ENCODE measurements at places on chromosomes 3 and 15. TPM values are rescaled to one million over a fixed set of nuclear protein-coding genes. Genes with fewer than 3 reads are reported as not detected.

DNA sequence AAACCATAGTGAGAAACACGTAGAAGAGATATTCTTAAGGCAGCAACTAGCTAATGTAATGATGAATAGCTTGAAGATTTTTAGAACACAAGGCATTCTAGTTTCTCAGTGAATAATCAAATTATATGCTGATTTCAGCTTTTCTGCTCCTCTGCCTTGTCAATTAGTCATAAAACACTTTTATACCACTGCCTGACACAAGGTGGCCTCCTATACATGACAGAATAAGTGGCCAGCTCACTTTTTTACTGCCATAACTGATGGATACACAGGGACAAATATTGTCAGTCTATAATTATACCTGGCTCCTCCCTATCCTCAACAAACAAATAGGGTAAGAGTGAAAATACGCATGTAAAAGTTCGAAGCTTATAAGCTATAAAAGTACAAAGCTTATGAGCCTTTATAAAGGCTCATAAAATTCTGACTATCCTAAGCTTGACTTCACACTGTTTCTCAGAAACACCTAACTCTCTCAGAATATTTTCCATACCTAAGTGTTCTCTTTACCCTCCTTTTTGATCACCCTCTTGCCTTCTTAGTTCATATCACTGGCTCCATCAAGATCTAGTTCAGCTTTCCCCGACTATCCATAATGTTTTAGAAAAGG lies 81.6 kb downstream of the HERC1 start:
- DNase-seq = peak; percentile 68

C3orf85 gene
- 3.8 TPM for polyA plus RNA-seq

DNA sequence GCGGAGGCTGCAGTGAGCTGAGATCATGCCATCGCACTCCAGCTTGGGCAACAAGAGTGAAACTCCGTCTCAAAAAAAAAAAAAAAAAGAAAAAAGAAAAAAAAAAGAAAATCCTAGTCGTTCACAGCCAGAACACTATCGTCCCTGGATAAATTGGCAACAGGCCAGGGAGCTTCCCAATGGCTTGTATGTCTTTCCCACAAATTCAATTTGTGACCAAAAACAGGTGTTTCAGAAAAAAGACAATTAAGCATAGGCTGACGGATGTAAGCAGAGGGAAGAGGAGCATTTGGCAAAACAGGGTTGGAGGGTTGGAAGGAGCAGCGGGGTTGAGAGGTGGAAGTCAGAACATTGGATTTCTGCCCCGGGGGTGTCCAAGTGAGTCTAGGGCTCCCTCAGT lies 8.5 kb downstream of the EPB42 start:
- no peak for DNase-seq

DNA sequence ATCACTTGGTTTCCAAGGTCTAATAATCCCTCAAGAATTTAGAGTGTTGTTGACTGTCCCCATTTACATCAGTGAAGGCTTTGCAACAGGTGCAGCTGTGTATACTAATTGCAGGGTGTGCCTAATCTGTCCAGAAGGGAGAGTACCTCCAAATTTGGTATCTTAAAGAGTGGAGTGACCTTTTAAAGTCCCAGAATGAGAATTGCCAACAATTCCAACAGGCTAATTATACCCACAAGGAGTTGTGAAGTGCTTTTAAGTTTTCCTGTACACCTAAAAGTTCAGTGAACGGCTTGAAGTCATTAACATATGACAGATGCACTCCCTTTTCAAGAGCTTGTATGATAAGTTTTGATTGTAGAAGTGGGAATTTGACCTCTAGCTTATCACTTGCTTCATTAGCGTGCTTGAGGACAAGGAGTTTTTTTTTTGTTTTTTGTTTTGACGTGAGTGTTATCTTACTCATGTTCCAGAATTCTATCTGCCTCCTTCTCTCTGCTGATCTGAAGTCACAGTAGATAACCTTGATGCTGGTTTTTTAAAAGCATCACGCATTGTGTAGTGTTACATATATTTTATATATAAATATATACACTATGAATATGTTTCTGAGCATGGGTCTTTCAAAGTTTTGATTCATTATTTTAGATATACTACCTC lies 26.3 kb downstream of the CDIN1 start:
- DNase-seq = peak; percentile 46

DNA sequence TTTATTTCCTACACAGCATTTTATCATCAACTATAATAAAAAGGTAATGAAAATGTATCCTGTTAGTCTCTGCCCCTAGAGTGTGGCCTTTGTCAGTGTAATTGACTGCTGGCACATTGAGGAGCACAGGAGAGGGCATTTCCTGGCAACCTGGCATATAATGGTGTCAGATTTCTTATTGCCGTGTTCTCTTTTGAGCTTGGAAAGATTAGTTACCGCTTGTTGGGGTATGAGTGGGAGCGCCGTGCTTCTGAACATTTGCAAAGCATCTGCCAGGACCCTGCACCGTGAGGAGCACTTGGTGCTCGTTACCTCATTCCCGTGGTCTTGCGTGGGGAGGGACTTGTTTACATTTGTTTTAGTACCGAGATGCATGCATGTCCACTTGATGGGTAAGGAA lies 124.4 kb downstream of the PTPRG start:
- DNase-seq = no peak

GRCh38 chr15:101447561-101448071 lies 41.9 kb downstream of the PCSK6 start:
- DNase-seq = no peak

DNA sequence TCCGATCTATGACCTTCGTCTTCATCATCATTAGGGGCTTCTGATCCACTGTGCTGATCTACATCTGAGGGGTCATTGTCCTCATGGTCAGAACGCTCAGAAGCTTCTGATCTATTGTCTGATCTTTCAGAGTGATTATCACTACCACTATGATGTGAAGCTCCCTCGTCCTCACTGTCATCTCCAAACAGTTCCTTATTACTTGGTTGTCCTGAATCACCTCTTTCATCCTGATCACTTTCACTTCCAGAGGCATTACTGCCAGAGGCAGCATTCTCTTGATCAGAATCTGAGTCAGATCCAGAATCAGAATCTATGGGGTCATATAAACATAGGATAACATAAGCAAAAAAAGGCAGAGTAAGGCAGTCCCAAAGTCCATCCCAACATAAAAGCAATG lies 5.4 kb downstream of the LEO1 start:
- DNase-seq = no peak

GRCh38 chr3:102400766-102401165 lies 34.0 kb upstream of the ZPLD1 start:
- no peak for DNase-seq

- no peak for DNase-seq
Observed at GRCh38 chr3:129173725-129174124, 10.0 kb downstream of the CNBP start.

TTLL13 gene
- 0.36 TPM for polyA plus RNA-seq
